ENCODE measurements at places on chromosomes 13 and 19.
A peak's percentile ranks its signal among the peaks of the same experiment; 100 is the strongest.

- H3K4me1 ChIP-seq, result peaks cover 4% of the 10 kb centered on the region
- no peaks in the 10 kb centered on the region for H3K27me3 ChIP-seq
Observed at GRCh38 chr19:1211494-1212234, 6.1 kb downstream of the STK11 start.

- H3K4me3 ChIP-seq, result no peak within 1 kb of the TSS
- peaks cover 3% of the 10 kb centered on the region for H3K27me3 ChIP-seq
- H3K36me3 ChIP-seq, result no peaks in the 10 kb centered on the region
- peaks cover 21% of the 10 kb centered on the region for H3K4me1 ChIP-seq
Observed at GRCh38 chr19:48511800-48512503, at the start of gene LMTK3. Gene LMTK3, minus strand, starts transcription at chr19:48511835. Its CDS starts 259 bp downstream, at chr19:48511576.

DNA sequence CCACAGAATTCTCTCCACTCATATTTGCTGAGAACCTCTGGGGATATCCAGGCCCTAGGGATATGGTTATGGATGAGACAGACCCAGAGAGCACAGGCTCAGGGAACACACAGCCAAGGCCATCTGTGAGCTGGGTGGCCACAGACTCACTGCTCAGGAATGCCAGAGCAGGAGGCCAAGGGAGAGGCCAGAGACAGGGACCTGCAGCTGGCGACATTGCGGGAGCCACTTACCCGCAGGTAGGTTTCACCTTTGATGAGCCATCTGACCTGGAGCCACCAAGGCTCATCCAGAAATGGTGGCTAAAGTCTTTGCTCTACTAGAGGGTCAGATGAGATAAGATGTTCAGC is 29.4 kb downstream of the CCNE1 start:
- DNase-seq, result no peak
- peaks cover 25% of the 10 kb centered on the region for H3K4me1 ChIP-seq
- H3K36me3 ChIP-seq, result no peaks in the 10 kb centered on the region
- H3K27me3 ChIP-seq, result no peaks in the 10 kb centered on the region
- no peak overlapping the region for H3K27ac ChIP-seq

- H3K4me1 ChIP-seq, result no peaks in the 10 kb centered on the region
- no peak overlapping the region for H3K27ac ChIP-seq
- no peaks in the 10 kb centered on the region for H3K27me3 ChIP-seq
- H3K4me3 ChIP-seq, result no peak overlapping the region
Observed at GRCh38 chr13:75135325-75135825, 346.6 kb downstream of the TBC1D4 start.

GRCh38 chr13:59674616-59675015 is 489.1 kb downstream of the DIAPH3 start:
- H3K36me3 ChIP-seq, result no peaks in the 10 kb centered on the region
- H3K4me3 ChIP-seq, result no peak overlapping the region
- DNase-seq, result no peak
- no peak overlapping the region for H3K27ac ChIP-seq
- H3K4me1 ChIP-seq, result no peaks in the 10 kb centered on the region
- H3K27me3 ChIP-seq, result no peaks in the 10 kb centered on the region

DNA sequence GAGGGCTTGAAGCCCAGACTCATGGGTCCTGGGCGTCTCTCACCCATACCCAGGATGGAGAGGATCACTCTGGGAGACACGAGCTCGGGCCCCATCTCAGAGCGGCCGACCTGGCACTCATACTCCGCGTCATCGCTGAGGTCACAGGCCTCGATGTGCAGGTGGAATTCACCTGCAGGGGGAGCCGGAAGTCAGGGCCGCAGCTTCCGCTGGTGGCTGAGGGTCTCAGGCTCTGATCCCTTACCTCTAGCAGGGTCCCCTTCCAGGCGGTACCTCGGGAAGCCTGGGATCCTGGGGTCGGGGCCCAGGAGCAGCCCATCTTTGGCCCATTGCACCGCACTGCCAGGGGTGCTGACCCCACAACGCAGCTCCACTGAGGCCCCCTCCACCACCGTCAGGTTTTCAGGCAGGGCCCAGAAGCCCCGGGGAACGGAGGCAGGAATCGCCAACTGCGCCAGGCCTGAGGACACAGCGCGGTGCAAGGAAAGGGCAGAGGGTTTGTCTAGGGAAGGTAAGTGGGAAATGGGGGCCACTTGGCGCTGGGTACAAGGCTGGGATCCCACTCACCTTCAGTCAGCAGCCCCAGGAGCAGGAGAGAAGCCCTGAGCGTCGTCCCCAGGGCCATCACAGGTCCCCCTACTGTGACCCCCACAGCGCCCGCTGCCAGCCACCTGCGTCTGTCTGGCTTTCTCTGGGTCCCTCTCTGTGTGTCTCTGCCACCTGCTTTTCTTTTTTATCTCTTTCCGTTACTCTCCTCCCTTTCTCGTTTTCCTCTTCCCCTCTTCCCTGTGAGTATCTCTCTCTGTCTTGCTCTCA is 883 bp downstream of the NPHS1 start:
- H3K27me3 ChIP-seq, result peaks cover 86% of the 10 kb centered on the region
- DNase-seq, result no peak
- H3K4me1 ChIP-seq, result peaks cover 6% of the 10 kb centered on the region
- no peak overlapping the region for H3K27ac ChIP-seq
- H3K4me3 ChIP-seq, result no peak overlapping the region

DNA sequence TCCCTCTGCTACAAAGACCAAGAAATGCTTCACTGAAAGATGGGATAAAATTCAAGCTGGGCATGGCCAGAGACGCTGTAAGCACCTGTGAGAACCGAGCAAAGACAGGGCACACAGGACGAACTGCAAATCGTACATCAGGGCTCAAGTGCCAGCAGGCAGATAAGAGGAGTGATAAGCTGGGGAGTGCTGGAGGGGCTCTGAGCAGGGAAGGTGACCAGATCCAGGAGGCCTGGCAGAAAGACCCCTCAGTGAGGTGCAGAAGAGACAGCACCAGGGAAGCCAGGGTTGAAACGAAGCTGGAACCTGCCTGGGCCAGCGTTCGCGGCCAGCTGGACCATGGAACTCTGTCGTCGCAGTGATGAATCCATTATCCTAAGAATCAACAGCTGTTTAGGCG is 10.2 kb downstream of the RAB20 start:
- no peak overlapping the region for H3K27ac ChIP-seq
- DNase-seq, result no peak
- no peaks in the 10 kb centered on the region for H3K27me3 ChIP-seq
- H3K4me1 ChIP-seq, result no peaks in the 10 kb centered on the region
- no peak overlapping the region for H3K4me3 ChIP-seq

- H3K27ac ChIP-seq, result peak overlapping the region; percentile 83
- no peaks in the 10 kb centered on the region for H3K4me1 ChIP-seq
- no peak for DNase-seq
- no peaks in the 10 kb centered on the region for H3K27me3 ChIP-seq
Observed at GRCh38 chr19:12092956-12093355, 28.4 kb downstream of the ZNF844 start.

- no peak overlapping the region for H3K4me3 ChIP-seq
- H3K4me1 ChIP-seq, result peaks cover 17% of the 10 kb centered on the region
- H3K36me3 ChIP-seq, result no peaks in the 10 kb centered on the region
Observed at GRCh38 chr19:16061943-16062342, 14.4 kb upstream of the TPM4 start.

DNA sequence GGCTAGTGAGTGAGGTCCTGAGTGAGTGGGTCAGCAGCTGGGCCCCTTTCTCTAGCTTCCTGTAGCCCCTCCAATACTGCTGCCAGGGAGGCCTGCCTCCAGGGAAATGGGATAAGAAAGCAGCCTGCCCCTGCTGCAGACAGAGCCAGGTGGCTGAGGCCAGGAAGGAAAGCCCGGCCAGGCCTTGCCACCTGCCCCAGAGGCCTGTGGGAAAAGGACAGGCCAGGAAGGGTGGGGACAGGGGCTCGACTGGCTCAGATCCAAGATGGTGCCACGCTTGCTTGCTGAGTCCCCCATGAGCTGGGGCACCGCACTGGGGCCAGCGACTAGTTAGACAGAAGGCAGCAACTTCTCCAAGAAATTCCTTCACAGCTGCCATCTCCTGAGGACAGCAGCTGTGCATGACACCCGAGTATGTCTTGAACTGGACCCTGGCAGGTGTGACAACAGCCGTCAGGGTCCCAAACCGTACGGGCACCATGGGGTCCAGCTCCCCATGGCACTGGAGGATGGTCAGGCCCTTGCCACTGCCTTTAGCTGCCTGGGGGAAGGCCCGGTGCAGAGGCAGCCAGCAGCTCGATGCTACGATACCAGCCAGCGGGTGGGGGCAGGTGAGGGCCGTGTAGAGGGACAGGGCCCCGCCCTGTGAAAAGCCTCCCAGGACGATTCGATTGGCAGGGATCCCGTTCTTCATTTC is 5.1 kb upstream of the PRR36 start:
- no peaks in the 10 kb centered on the region for H3K36me3 ChIP-seq
- H3K27ac ChIP-seq, result no peak overlapping the region
- no peaks in the 10 kb centered on the region for H3K27me3 ChIP-seq
- peaks cover 5% of the 10 kb centered on the region for H3K4me1 ChIP-seq
- no peak overlapping the region for H3K4me3 ChIP-seq
- DNase-seq, result no peak

DNA sequence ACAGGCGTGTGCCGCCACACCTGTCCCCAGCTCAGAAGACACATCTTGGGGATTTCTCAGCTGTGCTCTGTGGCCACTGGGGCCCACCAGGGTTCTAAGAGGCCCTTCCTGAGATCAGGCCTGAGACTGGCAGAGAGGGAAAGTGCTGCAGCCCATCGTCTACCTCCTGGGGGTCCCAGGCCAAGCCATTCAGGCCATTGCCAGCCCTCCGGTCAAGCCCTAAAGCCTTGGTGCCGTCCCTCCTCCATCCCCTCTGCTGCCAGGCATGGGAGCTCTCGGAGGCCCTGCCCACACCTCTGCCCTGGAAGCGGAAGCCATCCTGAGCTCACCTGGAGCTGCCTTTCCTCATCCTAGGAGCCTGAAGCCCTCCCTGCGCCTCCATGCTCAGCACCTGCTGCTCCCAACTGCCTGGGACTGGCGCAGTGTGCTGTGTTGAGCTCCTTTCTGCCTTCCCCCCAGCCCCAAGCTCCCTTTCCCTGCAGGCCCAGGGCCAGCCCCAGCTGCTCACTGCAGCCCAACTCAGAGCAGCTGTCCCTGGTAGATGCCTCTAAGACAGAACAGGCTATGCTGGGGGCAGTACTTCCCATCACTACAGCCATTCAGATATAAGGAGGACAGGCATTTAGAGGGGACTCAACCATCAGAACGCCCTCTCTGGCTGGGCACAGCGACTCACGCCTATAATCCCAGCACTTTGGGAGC is 2.9 kb downstream of the SLC7A9 start:
- H3K27me3 ChIP-seq, result no peaks in the 10 kb centered on the region
- no peaks in the 10 kb centered on the region for H3K4me1 ChIP-seq
- DNase-seq, result peak; percentile 31
- no peak overlapping the region for H3K27ac ChIP-seq

DNA sequence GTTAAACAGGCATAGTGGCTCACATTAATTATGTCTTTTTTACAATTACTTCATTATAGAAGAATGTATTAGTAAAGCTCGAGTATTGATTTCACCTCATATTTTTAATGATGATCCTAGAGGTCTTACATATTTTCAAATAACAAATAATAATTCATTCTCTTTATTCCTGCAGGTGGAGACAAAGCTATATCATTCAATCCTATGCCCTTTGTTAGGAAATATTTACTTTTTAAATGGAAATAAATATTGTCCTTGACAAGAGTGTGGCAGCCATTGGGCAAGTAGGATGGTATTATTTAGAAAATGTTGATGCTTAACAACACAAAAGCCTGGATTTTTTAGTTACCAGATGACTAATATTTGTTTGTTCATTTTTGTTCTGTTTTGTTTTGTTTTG is 127.6 kb downstream of the COG6 start:
- no peak for DNase-seq
- H3K27me3 ChIP-seq, result no peaks in the 10 kb centered on the region
- no peaks in the 10 kb centered on the region for H3K36me3 ChIP-seq
- no peaks in the 10 kb centered on the region for H3K4me1 ChIP-seq

- no peak for DNase-seq
- peaks cover 40% of the 10 kb centered on the region for H3K36me3 ChIP-seq
- H3K27me3 ChIP-seq, result no peaks in the 10 kb centered on the region
- no peaks in the 10 kb centered on the region for H3K4me1 ChIP-seq
- H3K4me3 ChIP-seq, result no peak overlapping the region
Observed at GRCh38 chr19:58079792-58080191, 18.2 kb downstream of the ZSCAN18 start.

DNA sequence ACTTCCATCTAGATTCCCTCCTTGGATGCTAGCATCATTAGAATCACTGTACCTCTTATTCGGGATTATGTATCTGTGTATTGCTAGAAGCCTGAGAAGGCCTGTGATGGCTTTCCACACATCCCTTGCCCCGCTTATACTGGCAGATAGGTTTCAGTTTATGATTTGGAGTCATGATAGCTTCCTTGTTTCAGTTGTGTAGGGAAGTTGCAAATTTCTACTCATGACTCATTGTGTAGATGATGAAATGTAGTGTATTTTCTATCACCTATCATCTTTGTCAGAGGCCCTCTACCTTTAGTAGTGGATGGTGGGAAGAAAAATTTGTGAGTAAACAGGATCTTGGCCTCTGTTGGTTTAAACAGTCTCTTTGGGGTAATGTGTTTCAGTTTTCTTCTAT is 165.2 kb downstream of the GGACT start:
- peaks cover 4% of the 10 kb centered on the region for H3K36me3 ChIP-seq
- no peak for DNase-seq
- no peak overlapping the region for H3K4me3 ChIP-seq

- DNase-seq, result no peak
- H3K27ac ChIP-seq, result no peak overlapping the region
- no peaks in the 10 kb centered on the region for H3K36me3 ChIP-seq
- H3K27me3 ChIP-seq, result no peaks in the 10 kb centered on the region
Observed at GRCh38 chr13:100789025-100789424, 114.4 kb upstream of the TMTC4 start.

DNA sequence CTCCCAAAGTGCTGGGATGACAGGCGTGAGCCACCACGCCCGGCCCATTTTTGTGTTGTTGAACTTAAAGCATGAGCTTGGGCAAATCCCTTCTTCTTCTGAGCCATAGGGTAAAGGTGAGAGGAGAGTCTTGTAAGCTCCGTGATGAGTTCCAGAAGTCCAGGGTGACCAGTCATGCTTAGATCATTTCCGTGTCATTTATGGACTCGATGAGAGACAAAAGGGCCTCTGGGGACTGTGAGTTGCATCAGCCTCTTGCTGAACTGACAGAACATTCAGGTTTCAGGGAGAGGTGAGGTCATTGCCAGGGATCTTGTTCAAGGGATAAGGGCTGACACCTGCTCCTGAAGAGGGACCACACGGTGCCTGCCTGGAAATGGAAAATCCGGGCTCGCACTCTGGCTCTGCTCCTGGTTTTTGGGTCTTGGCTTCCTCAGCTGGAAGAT is 53.6 kb downstream of the GADD45B start:
- H3K27me3 ChIP-seq, result no peaks in the 10 kb centered on the region
- H3K27ac ChIP-seq, result no peak overlapping the region
- peaks cover 31% of the 10 kb centered on the region for H3K4me1 ChIP-seq
- no peak overlapping the region for H3K4me3 ChIP-seq

GRCh38 chr19:48833049-48833448 is 3.2 kb downstream of the HSD17B14 start:
- DNase-seq, result no peak
- H3K27me3 ChIP-seq, result no peaks in the 10 kb centered on the region
- no peak overlapping the region for H3K27ac ChIP-seq
- no peak overlapping the region for H3K4me3 ChIP-seq
- H3K4me1 ChIP-seq, result no peaks in the 10 kb centered on the region
- no peaks in the 10 kb centered on the region for H3K36me3 ChIP-seq
